Stimulated activated CD4-positive, alpha-beta T cell treated with anti-CD3 and anti-CD28 coated beads, Interleukin-2, amount 100 ng/mL, for 4 hours (primary cell): ENCODE measurements at places on chromosomes 1 and 21.
A peak's percentile ranks its signal among the peaks of the same experiment; 100 is the strongest.

GRCh38 chr1:110639724-110640386, 33.7 kb upstream of the KCNA2 start:
- DNase-seq, result no peak

- no peak for DNase-seq
Observed at GRCh38 chr1:221637641-221638041, 104.2 kb downstream of the DUSP10 start.

DNA sequence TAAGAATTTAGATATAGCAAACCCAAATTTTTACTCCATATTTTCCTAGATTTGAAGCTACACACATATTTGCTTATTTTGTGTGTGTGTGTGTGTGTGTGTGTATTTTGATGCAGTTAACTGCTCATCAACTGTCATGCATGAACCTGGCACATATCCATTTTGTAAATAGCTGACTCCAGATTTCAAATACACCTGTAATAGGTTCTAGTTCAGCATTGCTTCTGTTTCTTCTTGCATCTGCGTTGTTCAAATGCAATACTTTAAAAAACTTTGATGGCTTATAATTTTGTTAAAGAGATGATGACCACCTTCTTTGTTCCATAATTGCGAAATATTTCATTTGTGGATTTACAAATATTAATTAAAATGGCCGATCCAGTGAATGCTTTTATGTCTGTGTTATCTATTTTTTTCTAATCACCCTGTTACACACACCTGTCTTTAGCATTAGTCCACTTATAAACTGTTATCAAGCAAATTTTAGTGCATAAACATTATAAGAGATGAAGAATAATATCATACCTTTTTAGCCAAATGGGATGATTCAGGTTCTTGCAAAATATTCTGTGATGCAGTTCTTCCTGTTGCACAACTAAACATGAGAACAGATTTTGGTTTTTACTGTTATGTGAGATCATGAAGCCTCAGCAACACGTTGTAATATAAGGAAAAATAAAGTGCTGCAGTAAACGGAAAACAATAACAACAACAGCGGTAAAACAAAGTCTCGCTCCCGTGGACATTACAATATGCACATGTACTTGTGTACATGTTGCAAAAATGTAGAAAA, 12.7 kb upstream of the S100A11 start:
- DNase-seq, result no peak

DNA sequence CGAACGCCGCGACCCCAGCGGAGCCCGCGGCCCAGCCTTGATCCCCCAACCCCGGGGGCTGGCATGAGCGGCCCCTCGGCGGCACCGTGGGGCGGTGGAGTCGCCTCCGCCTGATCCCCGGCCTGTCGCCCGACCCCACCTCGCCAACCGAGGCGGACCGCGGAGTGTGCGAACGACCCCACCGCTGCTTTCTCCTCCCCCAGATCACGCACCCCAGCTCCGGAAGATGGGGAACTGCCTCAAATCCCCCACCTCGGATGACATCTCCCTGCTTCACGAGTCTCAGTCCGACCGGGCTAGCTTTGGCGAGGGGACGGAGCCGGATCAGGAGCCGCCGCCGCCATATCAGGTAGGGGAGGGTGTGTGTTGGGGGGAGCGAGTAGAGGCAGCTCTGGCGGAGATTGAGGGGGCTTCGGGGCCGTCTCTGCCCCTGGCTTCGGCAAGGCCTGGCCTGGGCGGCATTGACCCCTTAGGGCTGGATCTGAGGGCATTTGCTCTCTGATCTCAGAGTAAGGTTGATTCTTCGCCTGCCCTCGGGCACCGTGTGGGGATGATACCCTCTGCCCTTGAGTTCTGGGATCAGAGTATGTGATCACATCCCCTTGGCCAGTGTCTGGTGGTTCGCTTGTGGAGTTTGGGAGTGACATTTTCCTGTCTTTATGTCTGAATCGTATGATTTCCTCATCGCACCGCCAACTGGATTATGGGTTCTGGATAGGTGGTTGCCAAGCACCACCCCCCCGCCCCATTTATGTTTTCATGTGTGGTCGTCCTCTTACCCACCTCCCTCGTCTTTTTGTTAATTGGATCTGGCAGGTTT, 668 bp downstream of the RNF11 start:
- peak; percentile 10 for DNase-seq

- no peak for DNase-seq
Observed at GRCh38 chr1:44802306-44803061, 2.3 kb downstream of the PLK3 start.

DNA sequence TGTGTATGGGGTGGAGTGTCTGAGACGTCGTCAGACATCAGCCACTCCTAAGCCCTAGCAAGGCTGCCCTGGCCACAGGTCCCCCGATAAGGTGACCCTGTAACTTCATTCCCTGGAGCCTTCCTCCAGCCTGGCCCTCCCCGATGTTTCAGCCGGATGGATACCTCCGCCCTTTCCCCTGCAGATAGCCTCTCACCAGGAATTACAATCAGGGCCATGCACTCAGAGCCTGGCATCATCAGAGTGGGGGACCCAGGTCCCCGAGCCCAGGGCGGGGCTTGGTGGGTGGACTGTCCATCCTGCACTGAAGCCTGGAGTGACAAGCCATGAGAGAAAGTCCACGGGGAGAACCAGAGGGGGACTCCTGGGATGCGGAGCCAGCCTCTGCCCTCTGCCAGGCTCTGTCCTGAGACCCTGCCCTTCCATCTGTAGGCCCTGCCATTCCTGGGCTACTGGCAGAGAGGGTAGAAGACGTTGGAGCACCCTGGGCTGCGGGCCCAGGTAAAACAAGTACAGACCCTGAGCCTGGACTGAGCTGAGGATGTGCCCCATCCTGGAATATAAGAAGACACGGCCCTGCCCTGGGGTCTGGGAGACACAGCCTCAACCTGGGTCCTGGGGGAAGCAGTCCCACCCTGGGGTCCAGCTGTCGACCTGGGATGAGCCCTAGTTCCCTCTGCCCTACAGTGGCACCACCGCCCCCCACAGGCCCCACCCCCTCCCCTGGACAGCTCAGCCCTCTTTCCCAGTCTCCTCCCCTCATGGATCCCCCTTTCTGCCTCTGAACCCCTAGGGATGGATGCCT, 16.8 kb upstream of the ARF1 start:
- no peak for DNase-seq

GRCh38 chr1:187680823-187681222, 852.1 kb downstream of the PLA2G4A start:
- no peak for DNase-seq
